ENCODE measurements at places on chromosomes 4 and X.

DNA sequence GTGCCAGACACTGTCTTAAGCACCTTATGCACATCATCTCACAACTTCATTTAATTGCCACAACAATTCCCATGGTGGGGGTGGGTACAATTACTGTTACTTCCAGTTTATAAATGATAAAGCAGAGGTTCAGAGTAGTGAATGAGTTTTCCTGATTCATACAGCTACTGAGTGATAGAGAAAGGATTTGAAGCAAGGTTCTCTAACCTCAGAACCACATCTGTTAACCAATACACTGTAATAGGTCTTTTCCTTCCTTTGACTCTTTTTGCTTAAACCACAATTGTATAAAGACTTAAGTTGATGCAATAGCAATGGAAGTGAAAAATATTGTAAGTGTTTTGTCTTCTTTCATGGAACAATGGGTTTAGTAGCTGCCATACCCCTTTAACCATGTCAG lies 43.5 kb upstream of the PAK3 start:
- DNase-seq, result no peak

- DNase-seq, result no peak
These were observed 120.3 kb upstream of the KLHL4 start for GRCh38 chrX:87397103-87397886.

DNA sequence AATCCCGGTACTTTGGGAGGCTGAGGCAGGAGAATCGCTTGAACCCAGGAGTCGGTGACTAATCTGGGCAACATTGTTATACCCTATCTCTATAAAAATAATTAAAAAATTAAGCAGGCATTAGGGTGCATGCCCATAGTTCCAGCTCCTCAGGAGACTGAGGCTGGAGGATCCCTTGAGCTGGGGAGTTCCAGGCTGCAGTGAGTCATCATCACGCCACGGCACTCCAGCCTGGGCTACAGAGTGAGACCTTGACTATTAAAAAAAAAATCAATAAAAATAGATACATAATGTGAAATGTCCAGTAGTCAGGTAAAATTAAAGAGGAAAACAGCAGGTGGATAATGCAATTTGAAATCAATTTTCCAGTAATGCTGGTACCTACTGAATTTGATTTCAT lies 14.6 kb downstream of the ADGRL3 start:
- DNase-seq, result no peak

GRCh38 chr4:146486565-146486964 lies 35.2 kb downstream of the SLC10A7 start:
- DNase-seq, result no peak

DNA sequence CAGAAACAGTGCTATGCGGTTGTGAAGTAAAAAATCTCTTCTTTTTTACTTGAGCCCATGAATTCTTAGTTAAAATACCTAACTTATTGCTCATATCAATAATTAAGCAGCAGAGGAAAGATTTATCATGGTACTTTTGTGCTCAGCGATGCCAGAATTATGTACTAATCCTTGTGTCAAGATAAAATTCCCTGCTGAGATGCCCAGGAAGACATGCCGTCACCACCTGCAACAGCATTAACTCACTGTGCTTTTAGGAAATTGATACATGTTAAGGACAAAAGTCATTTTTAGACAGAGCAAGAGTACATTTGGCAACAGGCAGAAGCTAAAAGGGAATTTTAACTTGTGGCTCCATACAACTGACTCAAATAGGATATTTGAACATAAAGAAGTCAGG lies 138.9 kb downstream of the NPNT start:
- DNase-seq, result no peak
